NCI-H748 treated with DMSO at 0.1 percent for 48 hours (cell line): ENCODE measurements at places on chromosomes 4 and X.

DNA sequence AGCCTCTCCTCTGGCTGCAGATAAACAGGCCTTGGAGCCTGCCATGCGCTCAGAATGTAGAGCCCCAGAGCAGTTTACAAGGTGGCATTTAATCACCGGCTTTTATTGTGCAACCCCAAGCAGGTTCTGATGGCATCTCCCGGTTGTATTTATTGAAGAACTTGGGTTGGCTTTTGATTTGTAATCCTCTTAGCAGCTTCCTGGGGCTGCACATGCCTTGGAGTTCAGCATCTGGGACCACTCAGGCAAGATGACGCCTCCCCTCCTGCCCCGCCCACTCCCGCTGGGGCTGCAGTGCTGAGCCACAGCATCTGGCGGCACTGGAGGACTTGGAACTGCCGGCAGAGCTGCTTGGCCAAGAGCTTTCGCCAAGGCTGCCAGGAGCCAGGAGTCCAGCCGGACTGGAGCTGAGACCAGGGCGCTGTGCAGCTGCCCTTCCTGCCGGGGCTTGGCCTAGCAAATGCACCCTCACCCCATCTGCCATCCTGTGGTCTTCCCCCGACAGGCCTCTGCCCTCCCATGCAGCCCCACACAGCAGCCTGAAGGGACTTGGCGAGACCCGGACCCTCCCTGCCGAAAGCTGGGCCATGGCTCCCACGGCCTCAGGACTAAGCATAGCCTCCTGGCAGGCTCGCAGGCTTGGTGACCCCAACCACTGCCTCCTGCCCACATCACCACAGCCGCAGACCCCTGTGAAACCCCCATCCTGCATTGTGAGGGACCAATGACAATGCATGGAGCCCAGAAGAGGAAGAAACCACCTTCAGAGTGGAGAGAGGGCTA is 5.4 kb downstream of the HTRA3 start:
- no peak for DNase-seq

DNA sequence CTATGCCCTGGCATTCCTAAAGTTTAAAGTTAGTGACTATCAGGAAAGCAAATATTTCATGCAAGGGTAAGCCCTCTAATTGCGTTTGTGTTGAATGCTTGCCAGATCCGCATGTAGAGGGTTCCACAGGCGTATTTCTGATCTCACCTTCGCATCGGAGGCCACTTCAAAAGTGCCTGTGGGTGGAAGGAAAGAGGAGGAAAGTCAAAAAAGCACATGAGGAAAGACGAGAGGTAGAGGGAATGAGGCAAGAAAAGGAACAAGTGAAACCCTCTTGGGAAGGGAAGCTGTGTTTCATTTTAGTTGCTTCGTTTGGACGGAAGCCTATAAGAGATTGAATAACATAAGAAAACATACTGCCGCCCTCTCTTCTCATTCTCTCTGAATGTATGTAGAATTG is 628.8 kb downstream of the SPRY1 start:
- no peak for DNase-seq

- DNase-seq: no peak
Observed at GRCh38 chr4:56971383-56971782, 6.0 kb downstream of the NOA1 start.

DNA sequence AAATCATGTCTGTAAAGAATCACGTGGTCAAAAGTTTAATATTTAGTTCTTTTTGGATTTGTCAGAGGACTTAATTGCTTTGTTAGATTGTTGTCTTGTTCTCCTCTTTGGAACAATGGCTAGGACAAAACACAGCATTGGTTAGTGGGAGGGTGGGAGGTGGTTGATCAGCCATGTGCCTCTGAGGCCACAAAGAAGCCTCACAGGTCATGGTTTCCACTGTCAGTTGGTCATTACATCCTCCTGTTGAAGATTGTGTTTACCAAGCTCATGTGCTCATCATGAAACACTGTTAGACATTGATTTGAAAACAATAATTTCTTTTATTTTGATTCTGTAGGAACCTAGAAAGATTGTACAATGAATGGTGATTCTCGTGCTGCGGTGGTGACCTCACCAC is 31.9 kb downstream of the ADD1 start:
- no peak for DNase-seq

GRCh38 chr4:173488656-173489055 is 41.4 kb downstream of the HAND2 start:
- no peak for DNase-seq

DNA sequence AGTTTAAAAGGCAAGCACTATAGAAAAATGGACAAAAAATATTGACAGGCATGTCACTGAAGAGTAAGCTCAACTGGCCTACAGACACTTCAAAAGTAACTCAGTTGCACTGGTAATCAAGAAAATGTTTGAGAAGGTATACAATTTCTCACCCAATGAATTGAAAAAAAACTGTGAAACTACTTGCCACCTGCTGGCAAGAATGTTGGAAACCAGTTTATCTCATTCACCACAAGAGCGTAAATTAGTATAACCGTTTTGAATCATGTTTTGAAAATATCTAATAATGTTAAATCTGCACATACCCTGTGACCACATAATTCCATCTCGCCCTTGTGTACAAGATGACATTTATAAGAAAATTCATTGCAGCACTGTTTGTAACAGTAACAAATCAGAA is 31.7 kb downstream of the TXK start:
- DNase-seq: no peak

GRCh38 chr4:87532109-87532508 is 2.9 kb upstream of the SPARCL1 start:
- DNase-seq: no peak

- DNase-seq: no peak
Observed at GRCh38 chrX:103356858-103357257, 552 bp downstream of the TCEAL9 start.

DNA sequence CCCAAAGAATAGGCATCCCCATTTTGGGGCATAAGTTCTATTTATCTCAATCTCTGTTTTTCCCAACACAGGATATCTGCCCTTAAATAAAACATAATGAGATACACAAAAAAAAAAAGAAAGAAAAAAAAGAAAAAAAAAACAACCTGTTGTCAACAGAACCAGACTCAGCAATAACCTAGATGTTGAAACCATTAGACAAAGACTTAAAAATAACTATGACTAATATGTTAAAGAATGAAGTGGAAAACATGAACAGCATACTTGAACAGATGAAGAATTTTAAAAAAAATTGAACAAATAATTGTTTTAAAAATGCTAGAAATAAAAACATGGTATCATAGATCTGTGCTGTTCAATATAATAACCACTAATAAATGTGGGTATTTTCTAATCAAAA is 93.4 kb upstream of the RXFP1 start:
- no peak for DNase-seq

GRCh38 chrX:67545036-67545821 is 1.4 kb downstream of the AR start:
- no peak for DNase-seq

DNA sequence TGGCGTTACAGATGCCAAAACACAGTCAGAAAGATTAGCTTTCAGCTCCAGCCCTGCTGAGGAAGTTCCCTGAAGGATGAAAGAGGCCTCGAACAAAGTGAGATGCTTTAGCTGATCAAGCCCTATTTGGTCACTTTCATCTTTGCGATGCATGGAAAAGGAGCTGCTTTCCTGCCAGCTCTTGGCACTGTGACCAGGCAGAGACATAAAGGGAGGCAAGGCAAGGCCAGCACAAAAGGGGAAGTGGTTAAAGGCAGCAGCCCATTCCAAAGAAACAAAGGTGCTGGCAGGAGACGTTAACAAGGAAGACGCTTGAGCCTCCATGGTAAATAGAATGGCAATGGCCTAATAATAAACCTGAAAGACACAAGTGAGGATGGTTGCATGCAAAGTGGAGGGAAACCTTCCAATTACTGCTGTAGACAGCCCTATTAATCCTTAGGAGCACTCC is 617.1 kb upstream of the INTU start:
- no peak for DNase-seq

DNA sequence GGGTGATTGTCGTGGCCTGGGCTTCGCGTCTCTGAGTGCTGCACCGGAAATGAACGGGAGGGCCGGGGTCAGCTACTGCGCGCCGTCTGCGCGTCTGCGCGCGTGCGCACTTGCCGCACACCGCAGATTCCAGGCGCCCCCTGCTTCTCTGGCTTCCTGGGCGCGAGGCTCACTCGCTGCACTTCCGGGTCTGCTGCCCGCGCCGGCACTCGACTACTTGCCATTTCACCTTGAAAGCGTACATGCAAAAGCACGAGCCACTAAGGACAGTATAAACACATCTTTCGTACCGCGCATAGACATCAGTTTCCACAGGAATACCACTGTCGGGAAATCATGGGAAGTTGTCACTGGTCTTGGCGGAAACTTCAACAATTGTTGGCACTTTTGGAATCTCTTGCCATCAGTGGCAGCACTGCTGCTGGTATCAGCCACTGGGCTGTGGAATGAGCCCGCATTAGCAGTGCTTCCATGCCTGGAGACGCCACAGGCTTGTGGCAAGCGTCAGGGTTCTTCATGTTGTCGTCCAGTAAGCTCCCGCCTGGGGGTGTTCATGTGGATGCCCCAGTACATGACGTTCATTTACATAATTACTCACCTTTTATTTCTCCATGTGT is at the start of gene SUPT20HL2:
TSS of gene SUPT20HL2 (minus strand) at position 51 of the 617 bp plus-strand sequence. CDS start 754 bp downstream, outside the sequence.
- no peak for DNase-seq

DNA sequence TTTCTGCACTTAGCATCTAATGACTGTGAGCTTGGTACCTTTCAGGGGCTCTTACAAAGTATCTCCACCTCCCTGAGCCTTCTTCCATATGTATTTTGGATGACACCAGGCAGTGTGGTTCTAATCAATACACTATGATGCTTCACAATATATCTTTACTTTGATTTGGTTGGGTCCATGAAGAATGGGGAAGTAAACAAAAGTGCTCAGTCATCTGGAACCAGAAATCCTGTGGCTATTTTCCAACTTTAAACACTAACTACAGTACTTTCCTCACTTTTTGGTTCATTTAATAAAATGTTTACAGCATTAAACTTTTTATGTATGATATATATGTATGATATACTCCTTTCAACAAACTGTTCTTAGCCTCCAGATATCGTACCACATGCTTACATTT is 216.4 kb upstream of the AFF2 start:
- no peak for DNase-seq

DNA sequence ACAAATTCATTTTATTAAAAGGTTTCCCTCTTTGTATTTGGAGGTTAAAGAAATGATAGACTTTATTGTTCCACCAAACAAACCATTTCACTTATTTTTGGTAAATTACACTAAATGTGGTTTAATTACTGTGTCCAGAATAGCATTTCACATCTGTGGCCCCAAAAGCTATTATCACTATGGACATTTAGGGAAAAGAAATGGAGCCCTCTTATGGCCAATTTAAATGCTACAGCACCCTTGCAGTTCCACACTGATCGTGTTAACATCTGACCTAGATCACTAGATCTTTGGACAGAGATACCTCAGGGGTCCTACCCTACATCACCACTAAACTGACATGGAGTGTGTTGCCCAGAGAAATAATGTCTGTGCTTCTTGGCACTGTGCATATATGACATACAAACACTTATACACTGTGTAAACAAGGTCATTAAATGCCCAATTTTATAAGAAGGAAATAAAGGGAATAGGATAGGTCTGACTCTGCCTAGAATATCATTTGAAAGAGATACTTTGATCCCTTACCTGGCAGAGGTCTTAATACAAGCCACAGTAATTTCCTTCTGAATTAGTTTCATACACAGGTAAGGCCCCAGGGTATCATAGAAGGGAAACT is 163.9 kb downstream of the KDR start:
- peak; percentile 64 for DNase-seq

DNA sequence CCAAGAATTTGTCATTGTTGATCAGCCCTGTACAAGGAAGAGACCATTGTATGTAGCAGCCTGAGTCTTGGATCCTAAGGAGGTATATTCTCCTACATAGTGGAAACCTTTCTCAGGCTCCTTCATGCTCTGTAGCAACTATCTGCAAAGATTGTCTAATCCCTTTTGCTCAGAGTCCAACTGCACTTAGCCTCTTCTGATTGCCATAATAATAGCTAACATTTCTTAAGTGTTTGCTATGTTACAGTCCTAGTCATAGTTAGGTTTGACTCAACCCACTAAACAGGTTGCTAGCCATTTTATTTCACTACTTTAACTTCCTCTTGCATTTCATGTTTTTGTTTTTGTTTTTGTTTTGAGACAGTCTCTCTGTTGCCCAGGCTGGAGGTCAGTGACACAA is 50.8 kb upstream of the SLC16A2 start:
- DNase-seq: no peak

DNA sequence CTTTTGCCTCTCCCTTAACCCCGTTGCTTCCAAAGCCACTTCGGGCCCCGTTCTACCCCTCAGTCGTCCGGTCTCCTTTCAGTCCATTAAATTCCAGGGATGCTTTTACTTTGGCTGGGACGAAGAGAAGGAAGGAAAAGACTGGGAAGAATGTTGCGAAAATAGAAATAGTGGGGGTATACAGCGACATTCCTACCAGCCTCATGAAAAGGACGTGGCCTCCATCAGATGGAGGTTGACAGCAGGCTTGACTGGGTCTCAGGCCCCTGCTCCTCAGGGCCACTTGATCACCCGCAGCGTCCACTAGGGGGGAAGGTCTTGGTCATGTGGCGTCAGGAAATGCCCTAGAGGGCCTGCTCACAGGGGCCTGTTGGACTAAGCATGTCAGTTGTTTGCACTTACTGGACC is 657 bp upstream of the ANKRD50 start:
- no peak for DNase-seq

DNA sequence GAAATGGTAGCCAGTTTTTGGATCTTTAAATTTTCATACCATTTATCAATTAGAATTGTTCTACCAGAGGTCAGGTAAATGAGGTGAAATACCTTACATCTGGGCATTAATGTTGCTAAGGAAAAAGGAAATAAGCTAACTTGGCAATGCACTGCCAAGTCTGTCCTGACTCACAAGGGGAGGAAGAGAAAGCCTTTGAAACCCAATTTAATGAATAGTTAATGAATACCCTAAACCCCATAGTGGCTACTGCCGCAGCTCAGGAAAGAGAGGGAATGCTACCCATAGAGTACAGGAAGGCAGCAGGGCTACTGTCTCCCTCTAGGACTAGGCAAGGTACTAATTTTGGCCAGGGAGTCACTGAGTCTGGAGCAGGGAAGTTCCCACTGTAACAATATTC is 16.8 kb upstream of the DHX15 start:
- no peak for DNase-seq

DNA sequence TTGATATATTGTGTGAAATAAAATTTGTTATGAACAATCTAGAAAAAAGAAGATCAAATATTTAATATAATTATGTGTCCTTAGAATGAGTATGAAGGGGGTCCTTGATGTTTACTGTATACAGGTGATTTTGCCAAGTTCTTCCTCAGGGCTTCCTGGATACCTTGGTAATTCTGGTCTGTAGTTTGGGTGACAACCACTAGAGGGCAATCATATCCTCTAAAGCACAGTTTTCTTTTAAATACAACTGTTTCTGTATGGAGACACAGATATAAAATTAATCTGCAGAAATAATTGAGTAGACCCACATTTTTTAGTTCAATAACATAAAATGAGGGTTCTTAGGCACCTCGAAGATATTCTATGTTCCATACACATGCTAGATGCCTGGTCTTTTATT is 157.7 kb downstream of the SPANXN1 start:
- DNase-seq: peak; percentile 1

- DNase-seq: no peak
Observed at GRCh38 chr4:87497578-87497977, 31.6 kb downstream of the SPARCL1 start.
